ENCODE measurements at places on chromosomes 6 and 20. TPM values are rescaled to one million over a fixed set of nuclear protein-coding genes. Genes with fewer than 3 reads are reported as not detected.

The PPP1R14C gene
- 23.8 TPM for total RNA-seq

The VNN1 gene
- 2.0 TPM for total RNA-seq

The KCNK15 gene
- total RNA-seq, result 1.5 TPM

The F13A1 gene
- total RNA-seq, result 58.4 TPM

- DNase-seq, result no peak
These were observed 20.1 kb downstream of the RNF24 start for GRCh38 chr20:3995067-3995748.

GRCh38 chr20:49694450-49695071 lies 19.1 kb downstream of the B4GALT5 start:
- DNase-seq, result no peak

GRCh38 chr20:19427480-19427879 lies 215.0 kb downstream of the SLC24A3 start:
- no peak for DNase-seq

- no peak for DNase-seq
These were observed at the start of gene SYCP2L for GRCh38 chr6:10886691-10887502. Gene SYCP2L, plus strand, starts transcription at chr6:10887052. Its CDS starts 75 bp downstream, at chr6:10887127.

GRCh38 chr20:33671573-33672288 lies 2.5 kb downstream of the NECAB3 start:
- no peak for DNase-seq

GRCh38 chr20:6530254-6530653 lies 237.2 kb upstream of the BMP2 start:
- no peak for DNase-seq

DNA sequence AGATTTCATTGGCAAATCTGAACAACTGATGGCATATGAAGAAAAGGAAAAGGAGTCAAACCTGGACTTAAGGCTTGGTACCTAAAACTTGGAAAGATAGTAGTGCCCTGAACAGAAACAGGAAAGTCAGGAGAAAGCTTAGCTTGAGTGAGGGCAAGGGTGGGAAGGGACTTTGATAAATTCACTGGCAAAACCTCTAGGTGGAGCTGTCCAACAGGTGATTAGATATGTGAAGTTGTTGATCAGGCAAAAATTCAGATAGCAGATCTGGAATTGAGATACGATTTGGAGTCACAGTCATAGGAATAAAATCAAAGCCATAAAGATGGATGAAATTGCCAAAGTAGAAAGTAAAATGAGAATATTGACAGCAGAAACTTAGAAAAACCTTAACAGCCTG lies 16.1 kb upstream of the ZNF292 start:
- no peak for DNase-seq

- DNase-seq, result no peak
These were observed 11.4 kb upstream of the MMS22L start for GRCh38 chr6:97294451-97294850.

DNA sequence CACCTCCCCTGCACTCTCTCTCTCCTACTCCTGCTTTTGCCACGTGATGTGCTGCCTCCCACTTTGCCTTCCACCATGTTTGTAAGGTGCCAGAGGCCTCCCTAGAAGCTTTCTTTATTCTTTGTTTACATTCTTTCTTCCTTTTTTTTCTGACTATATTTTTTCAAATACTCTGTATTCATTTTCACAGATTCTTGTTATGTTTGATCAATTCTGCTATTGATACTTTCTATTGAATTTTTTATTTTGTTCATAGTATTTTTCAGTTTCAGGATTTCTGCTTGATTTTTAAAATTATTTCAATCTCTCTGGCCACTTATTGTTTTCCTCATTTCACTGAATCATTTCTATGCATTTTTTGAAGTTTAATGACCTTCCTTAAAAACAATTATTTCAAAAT lies 801.8 kb downstream of the GRIK2 start:
- no peak for DNase-seq

DNA sequence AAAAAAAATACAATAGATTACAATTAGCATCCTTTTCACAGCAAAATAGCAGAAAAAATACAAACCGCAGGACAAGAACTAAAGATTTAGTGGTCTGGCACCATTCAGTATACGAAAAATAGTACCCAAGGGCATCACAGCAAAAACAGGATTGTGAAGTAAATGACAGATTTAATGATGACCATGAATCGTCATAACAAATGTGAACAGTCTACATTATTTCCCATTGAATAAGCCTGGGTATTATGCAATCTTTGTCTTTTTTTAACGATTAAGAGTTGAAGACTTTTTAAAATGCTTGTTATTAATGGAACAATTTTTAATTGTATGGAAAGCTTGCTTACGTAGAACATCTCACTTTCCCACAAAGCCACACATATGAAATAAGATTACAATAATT lies 432.8 kb downstream of the PKHD1 start:
- DNase-seq, result no peak

DNA sequence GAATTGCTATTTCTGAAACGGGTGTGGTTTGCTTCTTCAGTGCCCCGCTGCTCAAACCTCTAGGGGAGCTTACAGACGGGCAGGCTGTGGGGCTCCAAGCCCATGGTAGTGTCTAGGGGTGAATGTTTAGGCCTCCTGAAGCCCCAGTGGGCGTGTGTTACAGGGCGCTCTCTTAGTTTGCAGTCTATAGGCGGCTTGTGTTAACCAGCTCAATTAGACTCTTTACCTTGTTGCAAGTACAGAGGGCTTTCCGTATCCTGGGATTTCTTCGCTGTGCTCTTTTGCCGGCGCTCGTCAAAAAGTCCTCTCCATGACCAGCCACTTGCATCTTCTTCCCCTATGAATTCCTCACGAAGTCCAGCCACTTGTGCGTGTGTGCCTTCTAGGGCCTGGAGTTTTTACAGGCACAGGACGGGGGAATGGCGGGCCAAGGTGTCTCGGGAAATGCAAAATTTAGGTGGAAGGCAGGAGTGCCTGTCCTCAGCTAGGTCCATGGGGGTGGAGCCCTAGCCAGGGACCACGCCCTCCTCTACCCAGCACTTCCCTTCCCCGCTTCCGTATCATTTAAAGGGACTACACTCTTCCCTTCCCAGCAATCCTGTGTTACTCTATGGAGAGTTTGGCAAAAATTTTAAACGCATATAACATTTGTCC lies 94.5 kb downstream of the HTR1B start:
- DNase-seq, result no peak

- no peak for DNase-seq
These were observed 680.9 kb downstream of the MAFB start for GRCh38 chr20:40008177-40008576.

DNA sequence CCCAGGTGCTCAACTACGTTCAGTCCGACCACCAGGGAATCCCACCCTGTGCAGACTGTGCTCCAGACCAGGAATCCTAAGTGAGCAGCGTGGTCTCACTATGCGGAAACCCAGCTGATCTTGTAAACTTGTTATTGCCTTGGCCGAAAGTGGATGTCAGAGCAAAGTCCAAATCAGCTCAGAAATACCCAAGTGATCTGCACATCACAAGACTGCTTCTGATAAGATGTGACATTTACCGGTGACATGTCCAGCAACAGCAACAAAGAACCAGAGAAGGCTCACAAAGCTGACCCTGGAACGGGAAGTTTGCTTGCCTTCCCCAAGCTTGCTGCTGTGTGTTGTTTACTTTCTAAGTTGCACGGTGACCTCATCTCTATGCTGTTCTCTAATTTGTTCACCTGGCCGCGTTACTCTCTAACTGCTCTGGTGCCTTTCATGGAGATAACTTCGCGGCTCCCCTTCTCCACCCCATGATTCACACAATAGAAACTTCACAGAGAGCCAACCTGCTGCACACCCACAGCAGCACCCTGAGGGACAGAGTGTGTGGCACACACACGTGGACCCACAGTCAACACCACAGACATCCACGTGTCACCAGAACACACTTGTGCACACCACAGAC lies 1.7 kb downstream of the BNIP5 start:
- DNase-seq, result no peak
